ENCODE measurements at places on chromosomes 4 and X.

GRCh38 chr4:170662250-170662649 is 572.5 kb upstream of the AADAT start:
- DNase-seq = no peak

DNA sequence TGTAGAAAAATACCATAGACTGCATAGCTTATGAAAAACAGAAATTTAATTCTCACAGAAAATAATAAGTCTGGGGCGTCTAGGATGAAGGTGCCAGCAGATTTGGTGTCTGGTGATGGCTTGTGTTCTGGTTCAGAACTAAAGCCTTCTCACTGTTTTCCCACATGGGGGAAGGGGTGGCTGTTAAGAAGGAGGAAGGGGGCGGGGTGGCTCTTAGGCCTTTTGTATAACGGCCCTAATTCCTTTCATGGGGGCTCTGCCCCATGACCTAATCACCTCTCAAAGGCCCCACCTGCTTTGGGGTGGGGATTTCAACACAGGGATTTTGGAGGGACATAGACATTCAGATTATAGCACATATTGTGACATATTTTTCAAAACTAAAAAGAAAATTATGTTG is 173.2 kb upstream of the TECRL start:
- DNase-seq = no peak

GRCh38 chr4:170234800-170235199 is 145.0 kb upstream of the AADAT start:
- no peak for DNase-seq

GRCh38 chr4:5912614-5913019 is 19.7 kb upstream of the CRMP1 start:
- DNase-seq = no peak
